ENCODE measurements at places on chromosomes 1 and 21. TPM values are rescaled to one million over a fixed set of nuclear protein-coding genes. Genes with fewer than 3 reads are reported as not detected.

GRCh38 chr1:160189649-160190625, at the start of gene CASQ1:
TSS of gene CASQ1 (plus strand) at chr1:160190575. CDS start at chr1:160190752, 177 bp downstream.
- H3K27me3 ChIP-seq: no peaks in the 10 kb centered on the region
- DNase-seq: no peak
- no peaks in the 10 kb centered on the region for H3K36me3 ChIP-seq
- H3K27ac ChIP-seq: peak within 1 kb of the TSS; percentile 46

Gene CATSPERE
- total RNA-seq: 2.5 TPM

Gene ZNF683
- total RNA-seq: not detected

Gene GNG12
- total RNA-seq: 118 TPM

DNA sequence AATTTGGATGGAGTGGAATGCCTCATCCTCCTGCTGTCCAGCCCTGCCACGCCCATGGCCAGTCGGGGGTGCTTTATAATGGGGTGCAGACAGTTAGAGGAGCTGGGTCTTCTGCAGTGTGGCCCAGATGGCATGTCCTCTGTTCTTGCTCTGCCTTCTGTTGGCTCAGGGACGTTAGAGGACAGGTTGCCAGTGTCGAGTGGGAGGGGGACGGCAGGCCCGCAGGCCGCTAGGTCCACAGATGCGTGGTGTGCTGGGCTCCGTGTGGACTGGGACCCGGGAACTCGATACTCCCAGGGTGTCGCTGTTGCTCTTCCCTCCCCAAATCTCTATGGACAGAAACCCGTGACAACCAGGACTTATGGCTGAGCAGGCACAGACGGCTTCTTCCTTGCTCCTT, 33.3 kb downstream of the SIM2 start:
- DNase-seq: no peak
- H3K4me1 ChIP-seq: no peaks in the 10 kb centered on the region
- H3K27me3 ChIP-seq: peaks cover 73% of the 10 kb centered on the region
- H3K4me3 ChIP-seq: no peak overlapping the region
- no peak overlapping the region for H3K27ac ChIP-seq

GRCh38 chr1:229075716-229076115, 195.2 kb upstream of the RAB4A start:
- H3K4me1 ChIP-seq: no peaks in the 10 kb centered on the region
- no peak overlapping the region for H3K27ac ChIP-seq
- no peak for DNase-seq
- H3K27me3 ChIP-seq: no peaks in the 10 kb centered on the region
- H3K4me3 ChIP-seq: no peak overlapping the region

GRCh38 chr1:53143527-53143926, 1.1 kb upstream of the SLC1A7 start:
- H3K4me1 ChIP-seq: peaks cover 32% of the 10 kb centered on the region
- H3K36me3 ChIP-seq: no peaks in the 10 kb centered on the region
- no peaks in the 10 kb centered on the region for H3K27me3 ChIP-seq
- no peak overlapping the region for H3K27ac ChIP-seq
- H3K4me3 ChIP-seq: no peak overlapping the region

- no peak overlapping the region for H3K4me3 ChIP-seq
- H3K27ac ChIP-seq: no peak overlapping the region
- peaks cover 13% of the 10 kb centered on the region for H3K36me3 ChIP-seq
- H3K4me1 ChIP-seq: no peaks in the 10 kb centered on the region
- no peak for DNase-seq
- no peaks in the 10 kb centered on the region for H3K27me3 ChIP-seq
These were observed 107.2 kb downstream of the PRDM2 start for GRCh38 chr1:13807209-13807608.

DNA sequence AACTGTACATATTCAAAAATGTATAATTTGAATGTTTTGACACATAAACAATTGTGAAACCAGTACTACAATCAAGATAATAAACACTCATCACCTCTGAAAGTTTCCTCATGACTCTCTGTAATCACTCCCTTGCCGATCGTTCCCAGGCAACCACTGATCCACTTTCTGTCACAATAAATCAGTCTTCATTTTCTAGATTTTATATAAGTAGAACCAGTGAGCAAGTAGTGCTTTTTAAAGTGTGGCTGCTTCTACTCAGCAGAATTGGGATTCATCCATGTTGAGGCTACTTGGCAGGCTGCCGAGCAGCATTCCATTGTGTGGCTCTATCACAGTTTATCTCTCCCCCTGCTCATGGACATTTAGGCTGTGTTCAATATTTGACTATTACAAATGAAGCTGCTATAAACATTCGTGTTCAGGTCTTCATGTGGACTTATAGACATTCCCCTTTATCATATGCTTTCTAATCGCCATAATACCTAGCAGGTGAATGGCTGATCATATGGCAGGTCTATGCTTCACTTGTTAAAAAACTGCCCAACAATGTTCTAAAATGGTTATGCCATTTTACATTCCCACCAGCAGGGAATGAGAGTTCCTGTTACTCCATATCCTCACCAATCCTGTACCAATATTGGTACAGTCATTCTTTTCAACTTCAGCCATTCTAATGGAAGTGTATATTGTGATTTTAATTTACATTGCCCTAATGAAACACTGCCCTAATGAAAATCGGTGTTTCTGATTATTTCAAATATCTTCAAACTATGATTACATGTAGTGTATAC, 20.5 kb downstream of the TEX38 start:
- H3K36me3 ChIP-seq: peaks cover 69% of the 10 kb centered on the region
- peaks cover 10% of the 10 kb centered on the region for H3K4me1 ChIP-seq
- no peaks in the 10 kb centered on the region for H3K27me3 ChIP-seq
- no peak overlapping the region for H3K4me3 ChIP-seq
- H3K27ac ChIP-seq: no peak overlapping the region
- DNase-seq: no peak

Gene OR10J4
- total RNA-seq: not detected

DNA sequence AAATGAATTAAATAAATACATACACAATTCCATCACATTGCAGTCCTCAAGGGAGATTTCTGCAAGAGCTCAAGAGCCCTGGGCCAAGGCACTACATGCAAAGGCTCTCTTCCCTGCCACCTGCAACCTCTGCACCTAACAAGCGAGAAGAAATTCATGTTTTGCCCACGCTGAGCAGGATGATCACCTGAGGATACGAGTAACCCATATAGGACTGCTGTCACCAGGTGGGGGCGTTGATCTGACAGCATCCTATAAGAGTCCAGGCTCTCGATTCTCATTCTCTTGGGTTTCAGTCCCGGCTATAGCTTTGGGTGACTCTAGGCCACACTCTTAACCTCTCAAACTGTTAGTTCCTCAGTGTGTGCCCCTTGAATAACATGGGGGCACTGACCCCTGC, 18.7 kb upstream of the SPOCD1 start:
- no peaks in the 10 kb centered on the region for H3K4me1 ChIP-seq
- no peak for DNase-seq
- H3K4me3 ChIP-seq: no peak overlapping the region
- no peaks in the 10 kb centered on the region for H3K36me3 ChIP-seq
- no peak overlapping the region for H3K27ac ChIP-seq

Gene RGS16
- total RNA-seq: 1.9 TPM

Gene IL10
- 4.8 TPM for total RNA-seq

DNA sequence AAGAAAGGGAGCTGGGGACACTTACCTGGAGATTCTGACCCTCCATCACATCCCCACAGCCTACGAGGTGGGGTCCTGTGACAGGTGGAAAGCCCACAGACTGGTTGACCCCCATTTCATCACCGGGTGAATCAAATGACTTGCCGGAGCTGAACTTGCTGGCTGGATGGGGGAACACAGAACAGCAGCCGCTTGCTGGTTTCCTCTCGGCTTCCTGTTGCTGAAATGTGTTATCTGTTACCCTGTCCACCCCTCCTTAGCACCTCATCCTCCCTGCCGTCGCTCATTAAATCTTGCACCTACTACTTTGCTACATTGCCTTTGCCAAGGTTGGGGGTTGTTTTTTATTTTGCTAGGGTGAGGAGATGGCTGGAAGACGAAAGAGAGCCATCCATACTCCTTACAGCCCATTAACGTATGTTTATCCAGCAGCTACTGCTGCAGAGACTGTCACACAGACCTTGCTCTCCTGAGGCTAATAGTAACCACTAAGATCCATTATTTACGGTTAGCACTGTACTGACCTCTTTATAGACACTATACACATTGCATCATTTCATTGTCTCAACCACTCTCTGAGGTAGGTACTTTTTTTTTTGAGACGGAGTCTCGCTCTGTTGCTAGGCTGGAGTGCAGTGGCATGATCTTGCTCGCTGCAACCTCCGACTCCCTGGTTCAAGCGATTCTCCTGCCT, 7.0 kb downstream of the PAFAH2 start:
- no peak overlapping the region for H3K27ac ChIP-seq
- no peak for DNase-seq
- no peak overlapping the region for H3K4me3 ChIP-seq
- H3K36me3 ChIP-seq: peaks cover 30% of the 10 kb centered on the region

DNA sequence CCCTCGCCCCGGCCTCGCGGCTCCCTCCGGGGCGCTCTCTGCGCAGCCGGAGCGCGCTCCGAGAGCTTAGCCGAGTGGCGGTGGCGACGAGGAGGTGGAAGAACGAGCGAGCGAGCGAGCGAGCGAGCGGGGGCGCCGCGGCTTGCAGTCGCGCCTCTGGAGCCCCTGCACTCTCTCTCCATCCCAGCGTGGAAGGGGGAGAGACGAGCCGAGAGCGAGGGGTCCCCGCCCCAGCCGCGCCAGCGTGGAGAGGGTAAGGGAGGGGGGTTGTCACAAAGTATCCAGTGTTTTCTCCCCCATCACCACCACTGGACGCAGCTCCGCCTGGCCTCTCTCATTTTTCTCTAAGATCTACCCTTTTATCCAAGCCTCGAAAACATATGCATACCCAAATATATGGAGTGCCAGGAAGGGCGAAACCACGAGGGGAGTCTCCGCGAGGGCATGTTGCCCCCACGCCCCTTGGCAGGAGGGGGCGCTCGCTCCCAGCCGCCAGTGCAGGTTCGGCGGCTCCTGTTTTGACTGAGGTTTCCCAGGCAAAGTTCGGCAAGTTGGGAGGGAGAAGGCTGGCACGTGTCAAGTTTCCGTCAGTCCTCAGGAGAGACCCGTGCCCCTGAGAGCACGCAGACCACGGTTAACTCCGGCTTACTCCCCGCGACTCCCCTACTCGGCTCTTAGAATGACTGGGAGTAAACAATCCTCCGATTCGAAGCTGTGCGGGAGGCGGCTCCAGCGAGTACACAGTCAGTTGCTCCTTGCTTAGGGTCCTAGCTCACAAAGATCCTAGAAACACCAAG, 569 bp upstream of the DAB1 start:
- H3K4me3 ChIP-seq: peak overlapping the region; percentile 51
- no peak overlapping the region for H3K27ac ChIP-seq
- no peaks in the 10 kb centered on the region for H3K36me3 ChIP-seq

Gene KLF17
- 1.5 TPM for total RNA-seq

- no peak overlapping the region for H3K27ac ChIP-seq
- no peaks in the 10 kb centered on the region for H3K27me3 ChIP-seq
- H3K4me1 ChIP-seq: no peaks in the 10 kb centered on the region
- DNase-seq: no peak
- no peaks in the 10 kb centered on the region for H3K36me3 ChIP-seq
These were observed 156.0 kb upstream of the SOD1 start for GRCh38 chr21:31503467-31503866.

- no peaks in the 10 kb centered on the region for H3K27me3 ChIP-seq
- no peak for DNase-seq
- no peak overlapping the region for H3K4me3 ChIP-seq
- no peak overlapping the region for H3K27ac ChIP-seq
These were observed 9.5 kb upstream of the SLC19A2 start for GRCh38 chr1:169495046-169495775.

Gene CD1E
- total RNA-seq: 0.99 TPM

DNA sequence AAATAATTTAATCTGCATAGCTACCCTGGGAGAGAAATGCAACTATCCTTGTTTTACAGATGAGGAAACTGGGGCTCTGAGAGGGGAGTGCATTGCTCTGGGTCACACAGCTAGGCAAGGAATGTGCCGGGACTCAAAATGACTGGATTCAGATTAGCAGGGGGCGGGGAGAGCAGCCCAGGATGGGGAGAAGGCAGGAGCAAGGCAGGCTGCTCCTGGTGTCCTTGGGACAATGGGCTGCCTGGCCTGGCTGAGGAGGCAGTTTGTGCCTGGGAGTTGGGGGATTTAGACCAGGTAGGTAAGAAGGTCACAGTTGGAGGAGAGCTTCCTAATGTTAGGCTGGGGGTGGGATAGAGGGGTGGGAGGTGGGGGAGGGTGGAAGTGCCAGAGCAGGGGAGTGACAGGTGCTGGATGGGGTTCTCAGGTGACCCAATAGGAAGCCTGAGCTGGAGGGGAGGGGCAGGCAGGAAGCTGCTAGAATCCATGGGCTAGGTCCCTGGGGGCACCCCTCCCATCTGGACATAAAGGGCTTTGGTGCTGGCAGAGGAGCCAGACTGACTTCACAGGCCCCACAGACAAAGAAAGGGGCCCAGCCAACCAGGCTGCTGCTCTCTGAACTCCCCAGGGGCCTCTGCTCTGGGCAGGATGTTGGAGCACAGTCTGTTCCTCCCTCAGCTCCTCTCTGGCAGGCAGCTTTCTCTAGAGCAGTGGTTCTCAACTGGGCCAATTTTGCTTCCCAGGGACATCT, 29.0 kb downstream of the TRIM62 start:
- peak; percentile 93 for DNase-seq
- peaks cover 39% of the 10 kb centered on the region for H3K4me1 ChIP-seq
- H3K4me3 ChIP-seq: no peak overlapping the region
- H3K27ac ChIP-seq: peak overlapping the region; percentile 76

- no peak overlapping the region for H3K4me3 ChIP-seq
- DNase-seq: peak; percentile 4
- no peaks in the 10 kb centered on the region for H3K27me3 ChIP-seq
- peaks cover 19% of the 10 kb centered on the region for H3K4me1 ChIP-seq
These were observed 60.4 kb downstream of the DNTTIP2 start for GRCh38 chr1:93818570-93818959.

GRCh38 chr1:51488372-51489050, 30.6 kb downstream of the EPS15 start:
- no peak for DNase-seq
- H3K36me3 ChIP-seq: no peaks in the 10 kb centered on the region

DNA sequence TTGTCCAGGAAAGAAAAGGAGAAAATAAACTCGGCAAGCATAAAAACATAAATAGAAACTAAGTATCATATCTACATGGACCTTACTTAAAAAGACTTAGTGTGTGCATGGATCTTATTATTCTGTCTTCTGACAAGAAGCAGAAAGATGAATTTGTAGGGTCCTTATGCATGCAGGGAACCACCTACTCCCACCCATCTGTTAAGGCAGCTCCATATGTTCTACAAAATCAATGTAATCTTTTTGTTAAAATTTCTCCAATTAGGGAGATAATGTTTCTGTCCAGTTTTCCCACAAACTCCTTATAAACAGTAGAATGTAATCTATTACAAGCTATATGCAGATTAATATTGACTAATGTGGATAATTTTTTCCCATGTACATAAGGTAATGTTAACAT, 13.9 kb upstream of the PTPN14 start:
- no peaks in the 10 kb centered on the region for H3K27me3 ChIP-seq
- H3K36me3 ChIP-seq: no peaks in the 10 kb centered on the region
- no peak overlapping the region for H3K4me3 ChIP-seq
- no peak for DNase-seq
- H3K27ac ChIP-seq: no peak overlapping the region
- H3K4me1 ChIP-seq: no peaks in the 10 kb centered on the region
